ENCODE measurements at places on chromosomes 12 and 14. TPM values are rescaled to one million over a fixed set of nuclear protein-coding genes. Genes with fewer than 3 reads are reported as not detected.
A peak's percentile ranks its signal among the peaks of the same experiment; 100 is the strongest.

DNA sequence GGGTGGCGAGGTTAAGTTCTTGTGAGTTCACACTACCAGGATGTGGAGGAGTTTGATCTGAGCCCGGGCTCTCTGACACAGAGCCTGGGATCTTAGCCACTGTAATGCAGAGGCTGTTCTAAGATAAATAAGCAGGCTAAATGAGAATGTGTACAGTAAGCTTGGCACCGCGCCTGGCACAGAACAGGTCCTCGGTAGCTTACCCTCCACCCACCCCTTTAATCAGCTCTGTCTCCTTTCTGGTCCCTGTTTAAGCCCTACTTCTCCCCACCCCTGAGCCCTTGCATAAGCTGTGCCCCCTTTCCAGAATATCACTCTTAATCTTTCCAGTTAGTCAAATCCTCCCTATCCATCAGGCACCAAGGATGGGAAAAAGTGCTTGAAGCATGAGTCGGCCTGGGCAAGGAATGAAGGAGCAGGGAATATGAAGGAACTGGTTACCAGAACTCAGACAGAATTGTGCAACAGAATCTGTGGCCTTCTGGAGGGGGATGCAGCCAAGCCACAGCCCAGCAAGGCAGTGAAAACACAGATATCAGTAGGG, 32.8 kb upstream of the CMKLR1 start:
- no peak overlapping the region for H3K27ac ChIP-seq
- H3K36me3 ChIP-seq = no peaks in the 10 kb centered on the region
- no peak overlapping the region for H3K4me3 ChIP-seq

DNA sequence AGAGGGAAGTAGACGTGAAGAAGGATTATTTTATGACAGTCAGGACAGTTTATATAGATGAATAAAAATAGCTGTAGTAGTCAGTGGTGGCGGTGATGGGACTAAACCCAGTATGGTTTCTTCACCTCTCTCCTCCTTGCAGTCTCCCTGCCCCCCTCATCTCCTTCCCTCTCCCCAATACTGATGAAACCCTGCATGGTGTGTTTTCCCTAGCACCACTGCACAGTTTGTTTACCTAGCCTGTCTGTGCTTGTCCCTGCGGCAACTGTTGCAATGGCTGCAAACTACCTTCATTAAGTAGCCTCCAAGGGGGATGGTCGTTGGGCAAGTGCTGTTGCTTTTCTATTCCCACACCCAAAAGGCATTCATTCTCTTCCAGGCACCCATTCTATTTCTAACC, 14.7 kb downstream of the PCBP2 start:
- H3K27ac ChIP-seq = peak overlapping the region; percentile 66
- H3K36me3 ChIP-seq = peaks cover 56% of the 10 kb centered on the region
- DNase-seq = no peak
- H3K4me1 ChIP-seq = peaks cover 91% of the 10 kb centered on the region
- peak overlapping the region; percentile 1 for H3K4me3 ChIP-seq

GRCh38 chr12:105899589-105899988, 239.2 kb downstream of the NUAK1 start:
- DNase-seq = no peak
- no peaks in the 10 kb centered on the region for H3K36me3 ChIP-seq
- no peaks in the 10 kb centered on the region for H3K4me1 ChIP-seq
- no peak overlapping the region for H3K4me3 ChIP-seq

GRCh38 chr12:55931780-55932550, 1.0 kb downstream of the DGKA start:
- DNase-seq = peak; percentile 58
- no peaks in the 10 kb centered on the region for H3K36me3 ChIP-seq
- peaks cover 21% of the 10 kb centered on the region for H3K27me3 ChIP-seq
- peak overlapping the region; percentile 77 for H3K4me3 ChIP-seq
- H3K27ac ChIP-seq = peak overlapping the region; percentile 43
- H3K4me1 ChIP-seq = peaks cover 19% of the 10 kb centered on the region

- H3K27me3 ChIP-seq = no peaks in the 10 kb centered on the region
- peaks cover 6% of the 10 kb centered on the region for H3K36me3 ChIP-seq
- peaks cover 15% of the 10 kb centered on the region for H3K4me1 ChIP-seq
- no peak overlapping the region for H3K4me3 ChIP-seq
These were observed 35.9 kb downstream of the SLC11A2 start for GRCh38 chr12:50990147-50990727.

DNA sequence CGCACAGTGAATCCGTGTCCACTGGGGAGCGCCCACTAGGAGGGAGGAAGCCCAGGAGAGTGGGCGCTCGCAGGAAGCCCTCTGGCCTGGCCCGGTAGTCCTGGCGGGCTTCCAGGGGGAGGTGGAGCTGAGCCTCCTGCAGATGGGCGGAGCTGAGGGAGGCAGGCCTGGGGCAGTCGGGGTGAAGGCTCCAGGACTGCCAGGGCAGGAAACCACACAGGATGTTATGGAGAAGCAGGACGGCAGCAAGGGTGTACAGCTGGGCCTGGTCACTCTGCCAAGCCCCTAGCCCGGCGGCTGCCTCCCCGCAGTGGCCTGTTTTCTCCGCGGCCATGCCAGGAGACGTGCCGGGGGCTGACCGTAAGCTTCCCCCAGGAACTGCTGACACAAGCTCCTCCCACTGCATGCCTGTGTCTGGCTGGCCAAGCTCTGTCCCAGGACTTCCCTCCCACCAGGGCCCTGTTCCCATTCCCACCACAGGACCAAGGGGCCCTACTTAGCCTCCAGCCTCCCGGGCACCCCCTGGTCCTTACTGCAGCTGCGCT, 143.4 kb upstream of the C14orf180 start:
- peak overlapping the region; percentile 49 for H3K4me3 ChIP-seq
- H3K4me1 ChIP-seq = peaks cover 6% of the 10 kb centered on the region
- H3K27me3 ChIP-seq = peaks cover 5% of the 10 kb centered on the region
- DNase-seq = peak; percentile 80
- H3K27ac ChIP-seq = no peak overlapping the region

GRCh38 chr14:91369628-91370445, 47.8 kb downstream of the CCDC88C start:
- H3K27ac ChIP-seq = no peak overlapping the region
- H3K4me3 ChIP-seq = no peak overlapping the region
- H3K4me1 ChIP-seq = peaks cover 8% of the 10 kb centered on the region
- H3K27me3 ChIP-seq = no peaks in the 10 kb centered on the region
- DNase-seq = no peak
- no peaks in the 10 kb centered on the region for H3K36me3 ChIP-seq

- H3K4me1 ChIP-seq = peaks cover 77% of the 10 kb centered on the region
- H3K36me3 ChIP-seq = no peaks in the 10 kb centered on the region
- no peak overlapping the region for H3K4me3 ChIP-seq
- no peaks in the 10 kb centered on the region for H3K27me3 ChIP-seq
These were observed 16.2 kb downstream of the LPCAT3 start for GRCh38 chr12:7001921-7002591.

DNA sequence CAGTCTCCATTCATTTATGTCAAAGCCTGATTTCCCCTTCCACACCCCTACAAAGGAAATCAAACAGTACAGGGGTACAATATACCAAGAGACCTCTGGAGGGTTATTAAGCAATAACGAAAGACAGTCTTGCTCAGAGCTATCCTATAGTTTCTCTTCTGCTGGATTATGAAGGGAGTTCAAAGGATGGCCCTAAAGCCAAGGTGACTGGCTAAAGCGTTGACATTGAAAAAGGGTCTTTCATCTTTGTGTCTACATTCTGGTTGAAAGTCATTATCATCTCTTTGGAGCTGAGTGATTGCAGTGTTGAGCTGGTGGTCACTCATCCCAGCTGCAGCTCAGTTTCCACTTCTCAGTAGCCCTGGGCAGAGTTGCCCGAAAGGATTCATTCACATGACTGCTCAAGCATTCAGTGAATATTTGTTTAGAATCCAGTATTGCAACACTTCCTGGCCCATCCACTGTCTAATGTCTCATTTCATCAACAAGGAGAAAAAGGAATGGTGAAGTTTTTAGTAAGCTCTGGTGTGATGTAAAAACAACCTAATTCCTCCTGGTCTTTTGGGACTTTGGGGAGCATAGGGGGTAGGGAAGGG, 19.2 kb upstream of the TBX5 start:
- no peak overlapping the region for H3K27ac ChIP-seq
- DNase-seq = no peak
- H3K4me3 ChIP-seq = no peak overlapping the region
- H3K27me3 ChIP-seq = peaks cover 10% of the 10 kb centered on the region
- no peaks in the 10 kb centered on the region for H3K36me3 ChIP-seq

DNA sequence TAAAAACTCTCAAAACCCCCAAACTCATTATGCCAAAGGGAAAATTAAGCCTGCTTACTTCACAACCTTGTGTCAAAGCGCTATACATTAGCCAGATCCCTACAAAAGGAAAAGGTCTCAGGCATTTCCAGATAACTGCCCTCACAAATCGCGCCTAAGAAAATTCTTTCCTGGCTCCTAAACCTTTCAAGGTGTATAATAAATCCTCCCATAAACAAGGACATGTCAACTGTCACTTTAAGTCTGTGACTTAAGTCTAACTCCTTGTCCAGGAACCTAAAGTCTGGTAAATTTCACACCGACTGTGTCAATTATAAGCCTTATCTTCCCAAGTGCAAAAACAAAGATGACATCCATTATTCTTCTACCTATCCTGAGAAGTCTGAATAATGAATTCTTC, 4.3 kb upstream of the ETFBKMT start:
- DNase-seq = no peak
- H3K27me3 ChIP-seq = no peaks in the 10 kb centered on the region
- H3K27ac ChIP-seq = no peak overlapping the region
- peaks cover 2% of the 10 kb centered on the region for H3K4me1 ChIP-seq

- H3K27ac ChIP-seq = no peak overlapping the region
- no peaks in the 10 kb centered on the region for H3K36me3 ChIP-seq
- H3K4me3 ChIP-seq = no peak overlapping the region
- H3K4me1 ChIP-seq = no peaks in the 10 kb centered on the region
- no peaks in the 10 kb centered on the region for H3K27me3 ChIP-seq
These were observed 12.8 kb downstream of the KCNC2 start for GRCh38 chr12:75196865-75197264.

DNA sequence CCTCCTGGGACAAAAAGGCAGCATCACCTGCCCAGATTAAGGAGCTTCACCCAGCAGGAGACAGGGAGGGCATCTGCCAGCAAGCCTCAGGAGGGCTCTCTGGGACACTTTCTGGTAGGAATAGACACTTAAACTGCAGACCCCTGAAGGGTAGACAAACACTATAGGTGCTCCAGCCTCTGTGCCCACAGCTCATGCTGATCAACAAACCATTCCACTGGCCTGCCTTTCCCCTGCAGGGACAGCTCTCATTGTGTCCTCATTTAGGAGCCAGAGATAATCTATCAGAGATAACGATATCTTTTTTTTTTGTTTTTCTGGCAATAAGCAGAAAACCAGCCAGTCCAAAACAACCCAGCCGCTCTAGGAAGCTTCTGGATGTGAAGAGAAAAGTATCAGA, 251.8 kb upstream of the CCDC196 start:
- H3K36me3 ChIP-seq = no peaks in the 10 kb centered on the region
- DNase-seq = no peak
- no peaks in the 10 kb centered on the region for H3K27me3 ChIP-seq
- no peak overlapping the region for H3K27ac ChIP-seq
- H3K4me1 ChIP-seq = no peaks in the 10 kb centered on the region

- no peak overlapping the region for H3K27ac ChIP-seq
- no peaks in the 10 kb centered on the region for H3K36me3 ChIP-seq
- DNase-seq = no peak
- peaks cover 3% of the 10 kb centered on the region for H3K27me3 ChIP-seq
- no peaks in the 10 kb centered on the region for H3K4me1 ChIP-seq
- H3K4me3 ChIP-seq = no peak overlapping the region
These were observed 10.7 kb downstream of the GPRC5A start for GRCh38 chr12:12902036-12902435.

- no peaks in the 10 kb centered on the region for H3K27me3 ChIP-seq
- no peaks in the 10 kb centered on the region for H3K36me3 ChIP-seq
- H3K27ac ChIP-seq = peak within 1 kb of the TSS; percentile 100
- H3K4me3 ChIP-seq = peak within 1 kb of the TSS; percentile 99
These were observed at the start of gene ERO1A for GRCh38 chr14:52695481-52696091. Gene ERO1A, minus strand, starts transcription at chr14:52695558. Its CDS starts 77 bp downstream, at chr14:52695481.

The SLC6A15 gene
- polyA plus RNA-seq = 0.03 TPM

The AVPR1A gene
- 0.64 TPM for polyA plus RNA-seq

The VTI1B gene
- 61.3 TPM for polyA plus RNA-seq

The TUBA1C gene
- 62.9 TPM for polyA plus RNA-seq

The TIMM9 gene
- 47.4 TPM for polyA plus RNA-seq

The KITLG gene
- polyA plus RNA-seq = 3.1 TPM

Data from psoas muscle (tissue), 8 donors.